ENCODE measurements at places on chromosomes 1 and 21.
A peak's percentile ranks its signal among the peaks of the same experiment; 100 is the strongest.

- DNase-seq: no peak
These were observed 101.2 kb upstream of the ERG start for GRCh38 chr21:38599381-38599975.

- DNase-seq: no peak
These were observed 16.8 kb upstream of the BRINP3 start for GRCh38 chr1:190494451-190494850.

DNA sequence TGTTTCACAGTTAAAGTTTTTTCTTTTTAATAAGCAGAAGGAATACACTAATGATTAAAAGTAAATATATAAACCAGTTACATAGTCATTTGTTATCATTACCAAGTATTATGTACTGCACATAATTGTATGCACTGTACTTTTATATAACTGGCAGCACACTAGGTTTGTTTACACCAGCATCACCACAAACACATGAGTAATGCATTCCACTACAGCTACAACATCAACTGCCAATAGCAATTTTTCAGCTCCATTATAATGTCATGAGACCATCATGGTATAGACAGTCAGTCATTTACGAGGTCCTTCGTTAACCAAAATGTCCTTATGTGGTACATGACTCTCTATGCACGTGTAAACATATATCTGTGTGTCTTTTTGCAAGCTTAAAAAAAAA lies 35.2 kb downstream of the SCYL3 start:
- no peak for DNase-seq

DNA sequence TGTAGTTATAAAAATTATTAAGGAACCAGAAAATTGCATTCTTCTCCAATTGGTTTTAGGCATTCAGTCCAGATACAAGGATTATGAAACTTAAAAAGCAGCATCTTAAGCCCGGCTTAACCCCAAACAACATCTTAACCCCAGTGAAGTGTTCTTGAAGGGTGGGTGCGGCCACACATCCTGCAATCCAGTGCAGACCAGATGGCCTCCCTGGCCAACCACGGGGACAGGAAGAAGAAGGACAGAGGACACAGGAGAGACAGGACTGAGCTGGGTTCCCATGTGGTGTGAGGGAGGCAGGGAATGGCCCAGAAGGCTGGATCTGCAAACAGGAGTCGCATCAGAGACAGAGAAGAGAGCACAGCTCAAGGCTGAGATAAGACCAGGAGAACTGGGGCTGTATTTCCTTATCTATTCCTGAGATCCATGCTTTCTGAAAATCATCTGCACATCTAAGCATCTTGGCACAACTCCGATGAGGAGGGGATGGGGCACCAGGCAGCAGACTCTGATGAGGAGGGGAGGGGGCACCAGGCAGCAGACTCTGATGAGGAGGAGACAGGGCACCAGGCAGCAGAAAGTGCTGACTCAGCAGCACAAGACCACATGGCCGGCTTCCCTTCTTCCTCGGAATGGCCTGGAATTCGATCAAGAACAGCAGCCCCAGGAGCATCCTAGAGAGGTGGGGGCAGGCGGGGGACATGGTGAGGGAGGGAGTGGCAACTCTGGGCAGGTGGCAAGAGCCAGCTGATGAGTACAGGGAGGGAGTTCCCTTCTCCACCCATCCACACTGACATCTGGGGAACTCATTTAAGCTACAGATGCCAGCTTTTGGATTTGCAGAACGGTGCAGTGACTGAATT lies 26.6 kb downstream of the ABCG1 start:
- no peak for DNase-seq

GRCh38 chr1:22225858-22226589 lies 83.1 kb upstream of the WNT4 start:
- DNase-seq: no peak

DNA sequence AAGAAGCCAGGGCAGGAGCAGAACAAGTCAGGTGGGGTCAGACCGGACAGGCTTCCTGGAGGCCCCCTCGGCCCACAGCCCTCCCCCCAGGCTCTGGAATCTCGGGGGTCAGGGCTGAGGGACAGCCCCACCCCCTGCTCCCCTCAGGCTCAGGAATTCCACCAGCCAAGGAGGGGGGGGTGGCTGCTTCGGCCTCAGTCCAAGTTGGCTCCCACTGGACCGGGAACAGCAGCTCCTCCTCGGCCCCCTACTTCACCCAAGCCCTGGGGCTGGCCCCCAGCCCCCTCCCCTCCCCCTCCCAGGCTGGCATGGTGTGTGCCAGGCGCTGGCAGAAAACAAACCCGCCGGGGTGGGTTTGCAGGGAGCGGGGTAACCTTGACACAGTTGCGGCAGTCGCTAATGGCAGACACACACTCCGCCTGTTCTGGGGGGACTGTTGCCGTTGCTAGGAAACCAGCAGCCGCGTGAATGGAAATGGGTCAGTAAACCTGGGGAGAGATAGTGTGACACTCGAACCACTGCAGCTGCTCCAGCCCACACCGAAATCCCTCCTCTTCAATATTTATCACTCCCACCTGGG lies 32.4 kb downstream of the AHDC1 start:
- no peak for DNase-seq

- DNase-seq: no peak
These were observed 238.7 kb downstream of the DISC1 start for GRCh38 chr1:231865331-231865730.

DNA sequence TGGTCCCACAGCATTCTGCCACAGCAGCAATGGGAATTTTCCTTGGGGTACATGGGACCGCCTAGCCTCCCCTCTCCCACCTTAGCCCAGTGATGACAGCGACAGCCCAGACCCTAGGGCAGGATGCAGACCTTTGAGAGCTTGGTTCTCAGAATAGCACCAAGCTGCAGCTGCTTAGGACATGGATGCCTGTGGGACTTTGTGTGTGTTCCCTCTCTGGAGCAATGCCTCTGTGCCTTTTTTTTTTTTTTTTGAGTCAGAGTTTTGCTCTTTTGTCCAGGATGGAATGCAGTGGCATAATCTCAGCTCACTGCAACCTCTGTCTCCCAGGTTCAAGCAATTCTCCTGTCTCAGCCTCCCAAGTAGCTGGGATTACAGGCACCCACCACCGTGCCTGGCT lies 44.2 kb upstream of the AK4 start:
- no peak for DNase-seq

GRCh38 chr1:119462964-119463363 lies 44.0 kb upstream of the HSD3B1 start:
- DNase-seq: no peak

DNA sequence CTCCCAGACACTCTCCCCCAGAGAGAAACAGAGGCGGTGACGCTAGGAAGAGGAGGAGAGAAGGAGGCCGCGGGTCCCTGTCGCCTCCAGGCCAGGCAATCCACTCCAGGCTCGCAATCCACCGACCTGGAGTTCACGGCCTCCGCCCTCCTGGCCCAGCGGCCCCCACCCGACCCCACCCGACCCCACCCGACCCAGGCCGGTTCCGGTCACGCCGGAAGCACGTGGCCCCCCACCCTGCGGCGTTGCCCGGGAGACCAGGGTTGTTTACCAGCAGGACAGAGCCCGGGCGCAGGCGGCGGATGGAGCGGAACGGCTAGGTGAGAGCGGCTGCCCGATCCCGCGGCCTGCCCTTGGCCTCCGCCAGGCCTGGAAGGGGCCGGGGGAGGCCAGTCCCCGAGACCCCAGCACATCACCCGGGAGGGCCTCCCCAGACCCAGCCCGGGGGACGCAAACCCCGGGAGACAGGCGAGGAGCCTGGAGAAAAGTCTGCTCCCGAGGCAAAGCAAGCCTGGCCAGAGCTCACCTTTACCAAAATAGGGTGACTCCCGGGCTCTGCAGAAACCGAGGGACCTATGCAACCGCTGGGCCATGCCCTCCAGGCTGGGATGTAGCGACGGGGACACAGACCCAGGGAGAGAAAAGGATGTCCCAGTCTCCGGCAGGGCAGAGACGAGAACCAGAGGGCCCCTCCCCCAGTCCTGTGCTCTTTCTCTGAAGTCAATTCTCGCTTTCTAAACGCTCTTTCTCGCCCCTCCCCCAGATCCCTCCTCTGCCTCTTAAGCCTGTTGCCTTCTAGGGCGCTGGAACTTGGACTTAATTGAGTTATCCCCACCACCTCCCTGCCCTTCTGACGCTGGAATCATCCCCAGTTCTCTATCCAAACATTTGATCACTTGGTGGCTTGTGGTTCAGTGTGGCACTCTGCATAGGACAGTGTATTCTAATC lies at the start of the genes PLA2G2C and UBXN10:
Gene PLA2G2C, minus strand, starts transcription at position 685 of the 949 bp plus-strand sequence. CDS start 9,155 bp downstream, outside the sequence.
Gene UBXN10, plus strand, starts transcription at position 263 of the 949 bp plus-strand sequence. CDS start 4,466 bp downstream, outside the sequence.
- DNase-seq: peak; percentile 78

DNA sequence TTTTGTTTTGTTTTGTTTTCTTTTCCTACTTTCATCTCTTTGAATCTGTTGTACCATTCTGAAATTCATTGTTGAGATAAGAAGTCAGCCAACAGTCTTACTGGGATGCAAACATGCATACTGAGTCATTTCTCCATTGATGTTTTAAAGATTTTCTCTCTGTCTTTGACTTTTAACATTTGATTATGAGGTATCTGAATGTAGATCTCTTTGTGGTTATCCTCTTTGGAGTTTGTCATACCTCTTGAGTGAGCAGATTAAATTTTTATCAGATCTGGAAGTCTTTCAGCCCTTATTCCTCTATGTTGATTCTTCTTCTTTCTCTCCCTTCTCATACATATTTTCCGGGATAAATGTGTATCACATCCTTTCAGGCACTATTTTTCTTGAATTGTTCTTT lies 406.9 kb upstream of the NCAM2 start:
- no peak for DNase-seq

GRCh38 chr1:206646504-206646903 lies 11.2 kb downstream of the DYRK3 start:
- DNase-seq: no peak

DNA sequence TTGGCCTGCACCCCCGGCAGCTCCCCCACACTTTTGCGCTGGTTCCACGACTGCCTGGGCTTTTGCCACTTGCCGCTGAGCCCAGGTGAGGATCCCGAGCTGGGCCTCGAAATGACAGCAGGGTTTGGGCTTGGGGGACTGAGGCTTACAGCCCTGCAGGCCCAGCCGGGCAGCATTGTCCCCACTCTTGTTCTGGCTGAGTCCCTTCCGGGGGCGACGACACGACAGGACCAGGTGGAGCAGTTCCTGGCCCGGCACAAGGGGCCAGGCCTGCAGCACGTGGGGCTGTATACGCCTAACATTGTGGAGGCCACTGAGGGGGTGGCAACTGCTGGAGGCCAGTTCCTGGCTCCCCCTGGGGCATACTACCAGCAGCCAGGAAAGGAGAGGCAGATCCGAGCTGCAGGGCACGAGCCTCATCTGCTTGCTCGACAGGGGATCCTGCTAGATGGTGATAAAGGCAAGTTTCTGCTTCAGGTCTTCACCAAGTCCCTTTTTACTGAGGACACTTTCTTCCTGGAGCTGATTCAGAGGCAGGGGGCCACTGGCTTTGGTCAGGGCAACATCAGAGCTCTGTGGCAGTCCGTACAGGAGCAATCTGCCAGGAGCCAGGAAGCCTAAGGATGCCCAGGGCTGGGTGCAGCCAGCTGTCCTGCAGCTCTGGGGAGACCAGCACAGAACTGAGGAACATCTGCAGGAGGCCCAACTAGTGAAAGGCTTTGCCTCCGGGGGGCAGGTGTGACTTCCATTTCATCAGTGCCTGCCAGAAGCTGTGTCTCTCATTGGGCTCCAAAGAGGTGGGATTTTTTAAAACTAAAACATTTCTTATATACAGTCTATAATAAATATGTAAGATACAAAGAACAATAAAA lies 1.2 kb downstream of the HPDL start:
- DNase-seq: no peak

DNA sequence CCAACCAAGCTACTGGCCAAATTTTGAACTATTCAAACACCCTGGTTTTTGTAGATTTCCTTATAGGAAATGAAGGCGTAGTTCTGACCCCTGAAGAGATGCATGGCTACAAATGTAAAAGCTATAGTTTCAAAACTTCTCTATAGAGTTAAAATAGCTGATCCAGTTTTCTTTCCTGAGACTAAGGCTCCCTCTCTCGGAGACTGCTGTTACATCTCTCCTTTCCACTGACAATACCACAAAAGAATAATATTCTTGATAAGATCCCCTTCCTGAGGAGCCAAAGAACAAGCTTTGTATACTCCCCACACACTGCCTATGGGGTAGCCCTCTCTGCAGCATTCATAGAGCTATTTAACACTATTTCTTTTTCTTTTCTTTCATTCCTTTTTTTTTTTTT lies 6.7 kb upstream of the CFAP126 start:
- no peak for DNase-seq

GRCh38 chr1:17861685-17862084 lies 106.6 kb downstream of the ACTL8 start:
- no peak for DNase-seq

DNA sequence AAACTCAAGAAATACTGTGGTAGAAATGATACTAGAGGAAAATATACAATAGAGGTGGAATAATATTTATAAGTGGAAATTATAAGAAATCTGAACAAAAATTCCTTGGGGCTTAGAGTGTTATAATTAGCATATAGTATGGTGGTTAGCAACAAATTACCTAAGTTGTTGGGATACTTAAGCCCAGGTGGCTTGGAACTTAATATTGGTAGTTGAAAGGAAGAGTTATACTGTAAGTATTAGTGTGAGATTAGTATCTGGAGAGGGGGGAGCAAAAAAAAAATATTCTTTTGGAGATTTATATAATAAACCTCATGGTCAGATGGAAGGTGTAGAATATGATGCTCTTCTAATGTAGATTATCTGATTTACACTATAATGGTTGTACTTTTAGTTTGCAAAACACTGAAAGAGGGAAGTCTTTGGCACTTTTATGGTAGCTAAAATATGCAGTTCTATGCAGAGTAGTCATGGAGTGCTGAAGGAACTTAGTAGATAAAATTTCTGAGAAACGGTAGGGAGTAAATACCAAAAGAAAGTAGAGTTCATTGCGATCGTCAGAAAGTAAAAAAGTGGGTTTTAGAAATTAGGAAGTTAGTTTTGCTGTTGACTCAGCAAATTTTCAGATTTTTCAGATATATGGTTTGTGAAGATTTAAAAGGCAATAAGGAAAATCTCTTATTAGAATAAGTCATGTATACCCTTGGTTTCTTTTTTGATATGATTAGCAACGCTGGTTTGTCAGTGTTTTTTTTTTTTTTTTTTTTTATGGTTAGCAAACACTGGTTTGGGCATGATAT lies 45.7 kb downstream of the MTF2 start:
- no peak for DNase-seq

DNA sequence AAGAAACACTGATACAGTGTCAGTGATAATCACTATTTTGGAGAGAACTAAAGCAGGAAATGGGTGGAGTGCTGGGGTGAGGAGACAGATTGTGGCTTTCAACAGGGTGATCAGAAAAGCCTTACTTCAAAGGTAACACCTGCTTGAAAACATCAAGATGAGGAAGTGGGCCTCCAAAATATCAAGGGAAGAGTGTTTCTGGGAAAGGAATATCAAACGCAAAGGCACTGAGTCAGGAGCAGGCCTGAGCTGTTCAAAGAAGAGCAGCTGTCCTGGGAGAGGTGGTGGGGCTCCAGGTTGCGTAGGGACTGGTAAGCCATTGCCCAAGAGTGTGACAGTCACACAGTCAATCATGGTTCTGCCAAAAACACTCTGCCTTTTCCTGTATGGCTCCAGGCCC lies 47.1 kb upstream of the ATP1A1 start:
- DNase-seq: peak; percentile 74

Data from CD4-positive, alpha-beta T cell treated with Interleukin-15 for 1 hour (primary cell).